ENCODE measurements at places on chromosomes 11 and 22.

DNA sequence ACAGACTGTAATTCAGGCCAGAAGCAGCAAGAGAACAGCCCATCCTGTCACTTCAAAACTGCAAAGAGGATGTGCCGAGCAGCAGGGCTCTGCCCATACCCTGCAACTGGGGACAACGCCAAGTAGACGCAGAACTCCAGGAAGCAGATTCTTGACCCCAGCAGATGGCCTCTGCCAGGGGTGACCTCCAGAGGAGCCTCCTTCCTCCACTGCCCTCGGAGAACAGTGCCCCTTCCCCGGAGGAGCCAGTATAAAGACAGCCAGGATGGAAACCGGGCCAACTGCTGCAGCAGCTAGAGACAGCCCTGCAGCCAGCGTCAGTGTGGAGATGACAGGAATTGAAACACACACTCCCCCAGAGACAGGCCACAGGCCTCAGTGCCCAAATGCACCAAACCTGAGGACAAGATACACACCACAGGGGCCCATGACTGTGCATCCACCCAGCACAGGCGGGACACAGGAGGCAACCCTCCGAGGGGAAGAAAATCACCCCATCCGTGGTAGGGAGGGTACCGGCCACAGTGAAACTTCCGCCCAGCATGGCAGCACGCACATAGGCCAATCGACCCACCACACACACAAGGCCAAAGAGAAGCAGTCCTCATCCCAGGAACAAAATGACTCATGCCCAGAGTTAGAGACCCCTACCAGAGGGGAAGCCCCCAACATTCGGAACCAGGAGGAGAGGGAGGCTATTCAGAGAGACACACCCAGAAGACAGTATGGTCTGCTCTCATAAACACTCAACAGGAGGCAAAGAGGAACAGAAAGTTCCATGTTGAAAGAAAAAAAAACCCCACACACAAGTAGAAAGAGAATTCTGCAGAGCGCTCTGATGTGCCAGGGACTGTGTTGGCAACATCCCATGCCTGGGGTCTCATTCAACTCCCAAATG lies 5.6 kb downstream of the AHNAK start:
- no peak for DNase-seq

GRCh38 chr11:9571071-9571762 lies 2.3 kb upstream of the WEE1 start:
- no peak for DNase-seq

DNA sequence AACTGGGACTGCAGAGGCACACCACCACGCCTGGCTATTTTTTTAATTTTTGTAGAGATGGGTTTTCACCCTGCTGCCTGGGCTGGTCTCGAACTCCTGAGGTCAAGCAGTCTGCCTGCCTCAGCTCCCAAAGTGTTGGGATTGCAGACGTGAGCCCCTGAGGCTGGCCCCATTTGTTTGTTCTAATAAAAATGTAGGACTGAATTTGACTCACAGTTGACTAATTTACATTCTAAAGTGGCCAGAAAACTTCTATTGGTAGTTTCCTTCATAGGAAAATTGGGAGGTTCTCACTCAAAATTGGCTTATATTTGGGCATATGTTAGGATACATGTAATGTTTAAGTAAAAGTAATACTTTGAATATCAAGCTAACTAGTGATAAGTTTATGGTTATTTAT lies 35.0 kb downstream of the PPFIA1 start:
- no peak for DNase-seq

GRCh38 chr11:116454020-116454645 lies 318.7 kb downstream of the BUD13 start:
- DNase-seq, result no peak

GRCh38 chr11:40104941-40105550 lies 1354.4 kb downstream of the LRRC4C start:
- no peak for DNase-seq

DNA sequence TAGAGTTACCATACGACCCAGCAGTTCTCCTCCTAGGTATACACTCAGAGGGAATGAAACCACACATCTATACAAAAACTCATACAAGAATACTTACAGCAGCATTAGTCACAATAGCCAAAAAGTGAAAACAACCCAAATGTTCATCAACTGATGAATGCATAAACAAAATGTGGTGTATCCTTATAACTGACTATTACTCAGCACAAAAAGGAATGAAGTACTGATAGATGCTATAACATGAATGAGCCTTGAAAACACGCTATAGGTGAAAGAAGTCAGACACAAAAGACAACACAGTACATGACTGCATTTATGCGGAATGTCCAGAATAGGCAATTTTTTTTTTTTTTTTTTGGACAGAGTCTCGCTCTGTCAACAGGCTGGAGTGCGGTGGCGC lies 23.1 kb downstream of the NCAPD3 start:
- no peak for DNase-seq

DNA sequence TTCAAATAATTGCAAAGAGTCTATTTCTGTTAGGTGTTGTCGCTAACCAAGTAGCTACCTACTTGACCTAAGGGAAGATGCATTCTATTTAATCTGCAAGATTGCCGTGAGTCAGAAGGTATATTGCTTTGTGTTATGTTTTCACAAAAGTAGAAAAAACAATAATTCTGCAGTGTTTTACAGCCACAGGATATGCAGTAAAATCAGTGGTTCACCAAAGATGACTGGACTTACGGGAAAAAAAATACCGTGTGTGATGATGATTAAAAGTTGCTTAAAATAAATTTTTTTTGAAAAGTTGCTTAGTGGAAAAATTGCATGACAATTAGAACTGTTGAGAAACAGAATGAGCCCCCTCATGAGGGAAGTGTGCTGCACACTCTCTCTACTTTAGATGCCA lies 209.1 kb downstream of the DDX10 start:
- DNase-seq, result no peak

DNA sequence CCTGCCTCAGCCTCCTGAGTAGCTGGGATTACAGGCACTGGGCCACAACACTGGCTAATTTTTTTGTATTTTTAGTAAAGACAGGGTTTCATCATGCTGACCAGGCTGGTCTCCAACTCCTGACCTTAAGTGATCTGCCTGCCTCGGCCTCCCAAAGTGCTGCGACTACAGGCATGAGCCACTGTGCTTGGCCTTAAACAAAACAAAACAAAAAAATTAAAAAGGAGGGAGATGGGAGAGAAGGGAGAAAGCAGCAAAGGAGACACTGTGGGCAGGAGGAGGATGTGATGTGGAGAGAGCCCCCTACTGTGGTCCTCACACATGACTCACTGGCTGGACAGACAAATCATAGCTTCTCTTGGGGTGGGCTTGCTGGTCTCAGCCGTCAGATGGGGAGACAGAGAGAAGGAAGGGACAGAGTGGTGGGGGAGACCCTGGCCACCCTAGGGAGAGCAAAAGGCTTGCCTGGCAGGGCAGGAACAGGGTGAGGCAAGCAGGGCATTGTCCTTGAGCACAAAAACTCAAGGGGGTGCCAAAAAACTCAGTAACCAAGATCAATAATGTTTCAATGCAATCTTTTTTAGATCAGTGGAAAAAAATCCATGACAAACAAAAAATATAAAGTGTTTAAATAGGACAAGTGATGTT lies 31.6 kb downstream of the TPST2 start:
- DNase-seq, result no peak

GRCh38 chr11:120441592-120441991 lies 70.0 kb upstream of the GRIK4 start:
- DNase-seq, result no peak

DNA sequence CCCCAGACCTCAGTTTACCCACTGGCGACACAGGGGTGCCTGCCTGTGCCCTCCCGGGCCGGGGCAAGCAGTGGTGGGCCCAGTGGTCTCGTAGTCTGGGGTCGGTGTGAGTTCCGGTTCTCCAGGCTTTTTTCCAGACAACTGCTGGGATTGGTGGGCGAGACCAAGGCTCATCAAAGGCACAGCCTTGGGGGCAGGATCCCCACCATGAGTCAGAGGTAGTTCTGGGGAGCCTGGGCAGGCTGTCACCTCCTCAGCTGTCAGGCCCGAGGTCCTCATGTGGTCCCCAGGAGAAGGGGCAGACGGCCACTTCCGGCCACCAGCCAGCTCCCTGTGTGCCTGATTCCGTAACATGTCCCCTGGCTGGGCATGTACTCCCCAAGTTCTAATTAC lies 827 bp upstream of the MUC2 start:
- DNase-seq, result no peak

DNA sequence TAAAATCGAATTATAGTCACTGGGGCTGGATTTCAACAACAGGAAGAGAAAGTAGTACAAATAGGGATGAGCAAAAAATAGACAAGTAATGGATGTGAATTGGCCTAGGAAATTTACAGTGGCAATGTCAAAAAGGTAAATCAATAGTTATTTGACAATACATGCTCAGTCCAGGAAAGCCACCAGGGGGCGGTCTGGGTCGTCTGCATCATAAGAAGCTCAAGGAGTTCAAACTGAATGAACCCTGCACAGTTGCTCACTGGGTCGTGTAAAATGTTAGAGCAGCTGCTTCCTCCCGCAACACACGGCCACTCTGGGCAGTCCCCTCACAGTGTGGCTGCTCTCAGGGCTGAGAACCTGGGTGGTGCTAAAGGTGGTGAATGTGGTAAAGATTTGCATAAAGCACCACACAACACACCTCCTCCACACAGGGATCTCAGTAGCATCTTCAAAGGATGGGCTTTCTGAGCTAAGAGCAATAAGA lies 85.9 kb downstream of the ZNF280B start:
- peak; percentile 26 for DNase-seq

DNA sequence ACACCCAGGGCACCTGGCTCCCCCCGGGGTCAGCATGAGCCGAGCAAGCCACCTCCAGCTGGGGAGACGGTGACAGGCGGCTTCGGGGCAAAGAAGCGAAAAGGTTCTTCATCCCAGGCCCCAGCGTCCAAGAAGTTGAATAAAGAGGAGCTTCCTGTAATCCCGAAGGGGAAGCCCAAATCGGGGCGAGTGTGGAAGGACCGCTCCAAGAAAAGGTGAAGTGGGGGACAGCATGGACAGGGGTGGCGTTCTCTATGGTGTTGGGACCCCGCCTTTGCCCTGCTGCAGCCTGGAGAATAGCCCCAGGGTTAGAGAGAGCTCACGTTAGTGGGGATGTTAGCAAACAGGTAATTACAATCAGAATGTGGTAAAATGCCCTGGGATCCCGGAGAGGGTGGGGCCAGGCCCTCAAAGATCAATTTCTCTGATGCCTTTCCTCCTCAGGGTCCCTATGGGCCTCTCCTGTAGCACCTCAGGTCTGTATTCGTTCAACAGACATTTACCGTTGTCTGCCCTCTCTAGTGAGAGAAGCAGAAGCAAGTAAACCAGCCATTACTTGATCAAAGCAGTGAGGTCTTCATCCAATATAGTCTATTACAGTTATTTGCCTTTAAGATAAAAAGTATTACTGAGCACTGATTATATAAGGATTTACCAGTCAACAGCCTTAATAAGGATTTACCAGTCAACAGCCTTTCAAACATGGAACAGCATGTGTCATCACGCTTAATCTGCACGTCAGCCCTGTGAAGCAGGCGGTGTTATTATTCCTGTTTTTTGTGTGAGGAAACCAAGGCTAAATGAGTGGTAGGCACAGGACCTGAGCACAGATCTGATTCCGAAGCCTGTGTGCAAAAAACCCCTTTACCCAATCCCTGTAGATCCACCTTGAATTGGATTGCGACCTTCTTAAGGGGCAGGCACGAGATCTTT lies 1.0 kb downstream of the CCDC86 start:
- DNase-seq, result peak; percentile 4

DNA sequence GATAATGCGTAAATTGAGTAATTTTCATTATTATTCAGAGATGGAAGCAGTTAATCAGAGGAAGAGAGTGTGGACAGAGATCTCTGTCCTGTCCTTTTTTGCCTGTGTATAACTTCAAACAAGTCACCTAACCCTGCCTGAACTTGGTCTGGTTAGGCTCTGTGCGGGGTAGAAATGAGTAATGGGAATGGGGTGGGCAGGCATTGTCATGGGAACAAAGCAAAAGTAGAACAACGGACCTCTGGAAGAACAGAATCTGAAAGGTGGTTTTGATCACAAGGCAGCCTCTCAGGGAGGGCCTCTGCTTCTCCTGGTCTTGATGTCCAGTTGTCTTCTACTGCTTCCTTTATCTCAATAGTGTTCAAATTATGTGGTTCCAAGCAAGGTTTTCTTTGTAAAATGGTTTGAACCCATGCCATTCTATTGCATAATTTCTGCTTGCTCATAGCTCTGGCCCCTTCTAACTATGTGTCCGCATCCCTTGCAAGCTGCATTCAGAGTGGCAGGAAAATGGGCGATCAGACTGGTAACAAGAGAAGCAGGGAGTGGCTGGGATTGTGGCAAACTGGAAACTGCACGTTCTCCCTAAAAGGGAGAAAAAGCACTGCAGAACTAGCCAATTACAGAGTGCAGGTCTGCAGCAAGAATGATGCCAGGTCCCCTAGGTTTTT lies 76.1 kb downstream of the PRR5L start:
- no peak for DNase-seq

DNA sequence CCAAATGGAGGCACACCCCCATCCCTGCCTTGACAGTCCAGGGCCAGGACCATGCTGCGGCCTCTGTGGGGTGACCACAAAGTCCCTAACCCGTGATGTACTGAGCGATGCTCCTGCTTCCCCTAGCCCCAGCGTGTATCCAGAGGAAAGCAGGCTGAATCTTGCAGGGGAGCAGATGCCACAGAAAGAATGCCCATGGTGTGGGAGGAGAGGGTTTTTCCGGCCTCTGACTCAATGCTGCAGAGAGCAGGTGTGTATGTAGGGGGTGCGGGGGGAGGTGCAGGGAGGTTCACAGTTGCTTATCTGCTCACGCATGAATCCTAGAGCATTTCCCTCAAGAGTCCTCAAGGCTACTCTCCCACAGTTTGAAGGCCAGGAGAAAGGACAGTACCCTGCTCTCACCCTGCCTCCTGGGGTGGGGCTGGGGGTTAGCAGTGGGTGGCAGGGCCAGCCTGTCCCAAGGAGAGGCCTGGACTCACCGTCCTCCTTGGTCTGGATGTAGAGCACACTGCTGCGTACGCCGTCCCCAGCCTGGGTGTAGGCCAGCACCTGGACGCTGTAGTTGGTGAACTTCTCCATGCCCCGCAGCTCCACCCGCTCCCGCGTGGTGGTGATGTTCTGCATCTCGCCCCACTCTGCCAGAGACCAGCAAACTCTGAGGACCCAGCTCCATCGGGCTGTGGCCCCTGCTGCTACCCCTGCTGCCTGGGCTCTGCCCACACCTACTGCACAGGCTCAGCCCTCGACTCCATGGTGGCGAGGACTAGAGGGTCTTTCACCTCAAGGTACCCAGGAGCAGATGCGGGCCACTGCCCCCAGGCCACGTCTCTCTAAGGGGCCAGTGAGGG lies 130.8 kb downstream of the CEP164 start:
- DNase-seq, result no peak

- DNase-seq, result no peak
These were observed 608.6 kb upstream of the KIRREL3 start for GRCh38 chr11:127609025-127609773.

Data from activated T-helper 1 cell treated with anti-CD3 and anti-CD28 coated beads, Interleukin-2, amount 50 U/mL, for 16 hours (primary cell).